ENCODE measurements at places on chromosomes 2 and 18. TPM values are rescaled to one million over a fixed set of nuclear protein-coding genes. Genes with fewer than 3 reads are reported as not detected.

DNA sequence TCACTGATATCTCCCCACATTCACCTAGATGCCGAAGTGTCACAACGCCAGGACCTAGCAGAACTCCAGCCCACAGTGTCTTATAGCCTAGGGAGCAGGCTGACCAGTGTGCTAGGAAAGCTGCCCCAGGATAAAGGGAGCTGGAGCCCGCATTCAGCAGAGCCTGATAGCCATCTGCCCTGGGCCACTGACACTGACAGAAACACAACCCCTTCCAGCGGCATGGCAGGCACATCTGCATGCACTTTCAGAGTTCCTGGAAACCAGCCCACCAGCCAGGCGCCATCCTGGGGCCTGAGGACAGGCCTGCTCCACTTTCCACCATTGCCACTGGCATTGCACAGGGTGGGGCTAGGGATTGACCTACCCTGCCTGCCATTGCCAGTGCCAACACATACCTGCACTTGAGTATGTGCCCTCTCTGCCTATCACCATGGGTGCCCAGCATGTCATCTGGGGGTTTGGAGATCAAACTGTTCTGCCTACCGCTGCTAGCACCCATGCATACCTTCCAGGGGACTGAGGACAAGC, 290.1 kb upstream of the KLHL14 start:
- DNase-seq, result no peak
- H3K27ac ChIP-seq, result no peak overlapping the region
- no peak overlapping the region for H3K4me3 ChIP-seq
- no peaks in the 10 kb centered on the region for H3K27me3 ChIP-seq
- no peaks in the 10 kb centered on the region for H3K4me1 ChIP-seq

DNA sequence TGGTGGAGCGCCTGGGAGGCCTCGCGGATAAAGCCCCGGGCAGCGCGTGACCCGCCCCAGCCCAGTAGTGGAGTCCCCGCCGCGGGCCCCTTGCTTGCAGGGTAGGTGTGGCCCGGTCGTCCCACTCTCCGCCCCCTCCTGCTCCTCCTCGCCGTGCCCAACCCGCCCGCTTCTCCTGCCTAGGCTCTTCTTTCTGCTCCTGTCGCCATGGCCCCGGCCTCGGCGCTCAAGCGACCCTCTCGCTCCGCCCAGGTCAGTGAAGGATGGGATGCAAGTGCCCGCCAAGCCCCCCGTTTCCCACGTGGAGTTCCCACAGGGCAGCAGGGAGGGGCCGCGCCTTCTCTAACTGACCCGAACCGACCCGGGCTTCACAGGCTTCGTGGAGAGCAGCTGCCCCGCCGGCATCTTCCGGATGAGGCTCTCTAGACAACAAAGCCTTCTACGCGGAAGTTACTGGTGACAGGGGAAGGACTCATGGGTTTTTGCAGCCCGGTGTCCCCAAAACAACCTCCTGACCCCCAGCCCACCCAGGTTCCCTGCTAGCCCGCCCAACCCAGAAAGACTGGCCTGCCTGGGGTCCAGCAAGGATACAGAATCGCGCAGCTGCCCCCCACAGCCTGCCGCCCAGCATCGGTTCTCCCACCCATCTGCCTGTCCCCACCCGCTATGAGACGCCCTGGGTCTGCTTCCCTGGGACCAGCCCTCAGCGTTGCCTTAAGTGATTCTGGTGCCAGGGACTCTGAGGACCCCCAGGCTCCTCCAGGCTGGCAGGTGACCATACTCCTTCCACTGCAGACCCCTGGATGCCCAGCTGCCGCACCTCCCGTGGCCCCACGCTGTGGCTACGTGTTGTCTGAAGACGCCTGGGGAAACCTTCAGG, 32.8 kb downstream of the TTC32 start:
- H3K27me3 ChIP-seq, result no peaks in the 10 kb centered on the region
- DNase-seq, result peak; percentile 39
- no peaks in the 10 kb centered on the region for H3K36me3 ChIP-seq
- no peak overlapping the region for H3K27ac ChIP-seq

DNA sequence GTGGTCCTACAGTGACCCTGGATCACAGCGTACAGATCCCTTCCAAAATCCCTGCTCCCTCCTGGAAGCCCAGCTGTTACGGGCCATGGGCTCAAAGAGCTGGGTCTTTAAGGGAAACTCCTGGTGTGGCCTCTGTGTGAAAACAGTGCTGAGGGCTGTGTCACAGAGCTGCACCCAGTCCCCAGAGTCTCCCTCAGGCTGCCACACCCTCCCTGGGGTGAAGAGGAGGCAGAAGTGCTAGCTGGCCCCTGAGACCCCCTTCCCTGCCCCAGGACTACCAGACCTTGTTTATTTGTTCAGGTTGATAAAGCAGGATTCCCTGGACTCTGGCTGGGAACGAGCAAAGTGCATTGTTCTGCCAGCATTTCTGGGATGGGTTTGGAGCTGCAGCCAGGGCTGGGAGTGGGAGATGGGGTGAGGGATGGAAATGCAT, 7.7 kb downstream of the ATOH8 start:
- peaks cover 14% of the 10 kb centered on the region for H3K36me3 ChIP-seq
- H3K4me3 ChIP-seq, result no peak overlapping the region

GRCh38 chr18:10687161-10687925, 161.5 kb downstream of the NAPG start:
- no peaks in the 10 kb centered on the region for H3K27me3 ChIP-seq
- no peaks in the 10 kb centered on the region for H3K36me3 ChIP-seq
- no peak overlapping the region for H3K27ac ChIP-seq
- no peaks in the 10 kb centered on the region for H3K4me1 ChIP-seq

GRCh38 chr18:44601447-44601846, 79.2 kb upstream of the SETBP1 start:
- no peak overlapping the region for H3K4me3 ChIP-seq
- H3K27ac ChIP-seq, result peak overlapping the region; percentile 11
- H3K4me1 ChIP-seq, result no peaks in the 10 kb centered on the region
- H3K36me3 ChIP-seq, result no peaks in the 10 kb centered on the region
- DNase-seq, result no peak
- H3K27me3 ChIP-seq, result no peaks in the 10 kb centered on the region

ZNF385B gene
- total RNA-seq, result 51.3 TPM

AKAIN1 gene
- total RNA-seq, result not detected

- no peaks in the 10 kb centered on the region for H3K36me3 ChIP-seq
- no peak for DNase-seq
- no peaks in the 10 kb centered on the region for H3K4me1 ChIP-seq
- no peak overlapping the region for H3K4me3 ChIP-seq
Measured at GRCh38 chr2:12754643-12755042, 37.9 kb downstream of the TRIB2 start.

PDE1A gene
- 5.3 TPM for total RNA-seq

- no peak overlapping the region for H3K4me3 ChIP-seq
- DNase-seq, result peak; percentile 53
- H3K27me3 ChIP-seq, result no peaks in the 10 kb centered on the region
- no peaks in the 10 kb centered on the region for H3K4me1 ChIP-seq
Measured at GRCh38 chr2:119730671-119731177, 29.0 kb upstream of the PTPN4 start.

SCG2 gene
- total RNA-seq, result 3.8 TPM

PUM2 gene
- total RNA-seq, result 86.4 TPM

ALKAL2 gene
- 8.9 TPM for total RNA-seq

ADAM17 gene
- 40.9 TPM for total RNA-seq

LCT gene
- total RNA-seq, result 0.09 TPM

GRCh38 chr2:231470246-231470900, 6.1 kb upstream of the NCL start:
- no peak overlapping the region for H3K27ac ChIP-seq
- H3K4me1 ChIP-seq, result peaks cover 4% of the 10 kb centered on the region
- no peak overlapping the region for H3K4me3 ChIP-seq
- DNase-seq, result no peak

DNA sequence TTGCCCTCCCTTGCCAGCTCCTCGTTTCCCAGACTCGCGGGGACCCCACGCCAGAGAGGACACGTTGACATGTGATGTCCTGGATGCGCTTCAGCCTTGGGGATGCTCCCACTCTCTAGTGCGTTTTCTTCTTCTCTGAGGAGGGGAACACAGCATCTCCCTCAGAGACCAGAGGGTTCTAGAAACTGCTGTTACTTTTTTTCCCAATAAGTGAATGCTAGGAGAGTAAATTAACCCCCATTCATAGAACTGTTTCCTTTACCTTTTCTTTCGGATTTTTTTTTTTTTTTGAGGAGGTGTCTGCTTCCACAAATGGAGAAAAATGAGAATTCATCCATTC, 370 bp upstream of the EFEMP1 start:
- no peaks in the 10 kb centered on the region for H3K27me3 ChIP-seq
- peak overlapping the region; percentile 40 for H3K4me3 ChIP-seq
- H3K27ac ChIP-seq, result peak overlapping the region; percentile 78

SCN3A gene
- 0.35 TPM for total RNA-seq

GRCh38 chr2:71385012-71385411, 53.4 kb downstream of the ZNF638 start:
- no peak overlapping the region for H3K4me3 ChIP-seq
- no peak overlapping the region for H3K27ac ChIP-seq
- H3K36me3 ChIP-seq, result no peaks in the 10 kb centered on the region
- no peaks in the 10 kb centered on the region for H3K27me3 ChIP-seq
- no peak for DNase-seq

GRCh38 chr18:67104700-67105284, 411.7 kb downstream of the DSEL start:
- no peak overlapping the region for H3K27ac ChIP-seq
- no peak overlapping the region for H3K4me3 ChIP-seq
- no peaks in the 10 kb centered on the region for H3K27me3 ChIP-seq
- DNase-seq, result peak; percentile 43
- H3K4me1 ChIP-seq, result no peaks in the 10 kb centered on the region
- H3K36me3 ChIP-seq, result no peaks in the 10 kb centered on the region

RNF152 gene
- total RNA-seq, result 15.5 TPM

- H3K36me3 ChIP-seq, result no peaks in the 10 kb centered on the region
- H3K4me1 ChIP-seq, result no peaks in the 10 kb centered on the region
- no peak overlapping the region for H3K4me3 ChIP-seq
Measured at GRCh38 chr18:32595832-32596231, 125.2 kb upstream of the GAREM1 start.

GRCh38 chr2:61993422-61994024, 88.0 kb downstream of the COMMD1 start:
- no peaks in the 10 kb centered on the region for H3K4me1 ChIP-seq
- H3K27ac ChIP-seq, result no peak overlapping the region
- no peaks in the 10 kb centered on the region for H3K36me3 ChIP-seq
- no peak for DNase-seq

Data from left lung (tissue), 14 donors.